GM04504 (cell line): ENCODE measurements at places on chromosomes 3 and 15.

DNA sequence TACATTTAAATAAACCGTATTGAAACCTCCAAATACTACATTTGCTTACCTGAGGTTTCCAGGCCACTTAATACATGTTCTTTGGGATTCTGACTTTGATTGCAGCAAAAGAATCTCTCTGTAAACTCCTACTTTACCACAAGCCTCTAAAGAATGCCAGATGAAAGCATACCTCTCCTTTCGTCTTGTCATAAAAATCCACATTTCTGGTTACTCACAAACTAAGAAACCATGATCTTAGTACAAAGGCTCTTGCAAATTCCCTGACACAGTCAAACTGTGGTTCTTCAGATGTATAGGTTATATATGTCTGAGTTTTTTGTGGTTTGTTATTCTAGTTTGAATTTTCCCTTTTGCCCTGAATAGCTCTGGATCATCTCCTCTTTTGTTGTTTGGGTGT is 188.4 kb downstream of the RAP2B start:
- peak; percentile 32 for DNase-seq

DNA sequence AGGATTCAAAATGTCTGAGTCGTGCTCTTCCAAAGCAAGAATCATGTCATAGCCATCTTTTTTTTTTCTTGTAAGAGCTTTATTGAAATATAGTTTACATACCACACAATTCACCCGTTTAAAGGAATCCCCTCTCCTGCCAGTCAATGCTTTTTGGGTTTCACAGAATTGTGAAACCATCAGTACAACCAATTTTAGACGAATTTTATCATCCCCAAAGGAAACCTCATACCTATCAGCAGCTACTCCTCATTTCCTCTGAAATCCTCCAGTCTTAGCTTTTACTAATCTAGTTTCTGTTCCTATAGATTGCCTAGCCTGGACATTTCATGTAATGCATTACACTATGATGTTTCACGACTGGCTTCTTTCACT is 39.6 kb downstream of the ADIPOQ start:
- no peak for DNase-seq

DNA sequence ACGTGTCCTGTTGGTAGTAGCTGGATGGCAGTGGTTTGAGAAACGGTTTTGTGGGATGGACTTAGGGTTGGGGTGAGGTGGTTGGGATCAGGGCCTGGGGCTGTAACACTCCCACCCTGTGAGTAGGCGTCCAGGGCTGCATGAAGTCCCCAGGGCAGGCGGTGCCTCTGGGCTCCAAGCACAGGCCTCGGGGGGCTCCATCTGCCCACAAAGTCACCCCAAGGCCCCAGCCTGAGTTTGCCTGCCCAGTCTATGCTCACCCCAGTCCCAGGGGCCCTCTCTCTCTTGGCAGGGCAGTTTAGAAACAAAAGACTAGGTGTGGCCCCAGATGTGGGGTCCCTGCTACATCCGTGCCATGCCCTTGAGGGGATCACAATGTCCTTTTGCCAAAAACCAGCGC is 86.9 kb upstream of the PRR23E start:
- no peak for DNase-seq

- no peak for DNase-seq
Observed at GRCh38 chr15:57237301-57237642, 139.0 kb upstream of the CGNL1 start.

DNA sequence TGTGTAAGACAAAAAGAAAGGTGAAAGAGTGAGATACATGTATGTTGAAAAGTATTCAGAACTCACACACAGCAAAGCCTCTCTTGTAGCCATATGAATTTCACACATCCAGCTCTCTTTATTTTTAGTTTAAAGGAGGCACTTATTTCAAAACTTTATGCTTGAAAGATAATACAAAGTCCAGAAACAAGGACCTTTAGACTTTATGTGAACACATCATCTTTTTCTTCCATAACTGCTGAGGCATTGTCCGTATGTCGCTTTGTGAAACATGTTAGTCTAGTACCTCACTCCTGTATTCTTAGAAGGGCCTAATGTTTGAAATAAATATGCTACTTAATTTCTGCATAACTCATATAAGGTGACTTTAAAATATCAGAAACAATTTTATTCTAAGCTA is 763.4 kb downstream of the GBE1 start:
- DNase-seq, result no peak

DNA sequence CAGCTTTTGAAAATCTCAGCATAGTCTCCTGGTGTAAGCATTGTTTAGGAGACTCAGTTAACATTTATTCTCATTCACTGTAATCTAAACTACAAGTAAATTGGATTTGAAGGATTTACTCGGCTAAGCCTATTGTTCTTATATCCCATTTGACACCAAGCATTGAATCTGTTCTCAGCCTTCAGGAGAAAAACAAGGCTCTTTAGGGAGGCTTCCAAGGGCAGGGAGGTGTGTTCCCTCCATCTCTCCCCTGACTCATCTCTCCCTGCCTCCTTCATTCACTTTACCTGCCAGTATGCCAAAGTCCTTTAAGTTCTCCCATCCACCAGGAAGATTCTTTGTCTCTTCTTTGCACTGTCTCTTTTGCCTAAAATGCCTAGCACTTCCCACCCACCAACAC is 347.8 kb downstream of the MFSD1 start:
- no peak for DNase-seq

DNA sequence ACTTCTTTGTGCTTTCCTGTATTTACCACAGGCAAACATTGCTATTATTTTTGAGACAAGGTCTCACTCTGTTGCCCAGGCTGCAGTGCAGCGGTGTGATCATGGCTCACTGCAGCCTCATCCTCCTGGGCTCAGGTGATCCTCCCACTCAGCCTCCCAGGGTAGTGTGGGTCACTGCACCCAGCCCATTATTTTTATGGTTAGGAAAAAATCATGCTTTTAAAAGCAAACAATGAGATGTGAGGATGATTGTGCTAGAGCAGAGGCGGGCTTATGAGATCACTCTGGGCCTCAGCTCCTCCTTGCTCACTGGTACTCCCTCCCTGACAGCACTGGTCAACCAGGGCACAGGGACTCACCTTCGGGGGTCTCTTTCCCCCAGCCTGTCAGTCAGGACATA is 2.2 kb downstream of the MAN2C1 start:
- no peak for DNase-seq

DNA sequence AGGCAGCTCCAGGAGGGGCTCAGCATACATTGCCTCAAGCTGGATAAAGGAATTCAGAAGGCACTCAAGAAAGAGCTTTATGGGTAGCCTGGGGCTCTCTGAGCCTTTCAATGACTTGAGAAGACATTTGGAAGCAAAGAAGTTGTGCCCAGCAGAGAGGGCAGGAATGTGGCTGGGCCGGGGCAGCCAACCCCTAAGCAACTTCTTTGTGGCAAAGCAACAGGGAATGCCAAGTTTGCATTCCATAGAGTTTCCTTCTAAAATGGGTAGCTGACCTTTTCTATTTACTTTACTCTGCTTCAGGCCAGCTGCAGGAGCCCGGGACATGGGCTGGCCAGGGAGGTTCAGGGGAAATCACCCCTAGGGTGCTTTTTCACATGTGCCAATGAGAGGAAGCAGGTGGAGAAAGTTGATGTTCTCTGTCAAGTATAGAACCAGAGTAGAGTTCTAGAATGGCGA is 45.6 kb downstream of the CCDC12 start:
- no peak for DNase-seq

GRCh38 chr3:9480265-9480664 is 73.4 kb downstream of the LHFPL4 start:
- no peak for DNase-seq

GRCh38 chr3:133944641-133945380 is 49.1 kb upstream of the RAB6B start:
- DNase-seq, result no peak

DNA sequence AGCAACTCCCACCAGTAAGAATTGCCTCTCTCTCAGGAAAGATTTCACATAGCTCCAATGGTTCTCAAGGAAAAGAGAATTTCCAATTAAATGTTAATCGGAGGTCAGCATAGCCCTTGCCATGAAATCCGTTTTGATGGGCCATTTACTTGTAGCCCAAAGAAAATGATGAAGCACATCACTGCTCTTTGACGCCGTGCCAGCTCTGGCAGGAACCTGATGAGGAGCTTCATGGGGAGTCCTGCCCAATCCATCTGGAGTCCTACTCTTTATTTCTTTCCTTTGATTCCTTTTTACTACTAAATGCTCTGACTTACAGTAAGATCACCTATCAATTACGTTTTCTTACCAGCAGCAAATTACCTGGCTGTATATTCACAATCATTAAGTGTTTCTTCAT is 84.7 kb downstream of the FGF12 start:
- no peak for DNase-seq

DNA sequence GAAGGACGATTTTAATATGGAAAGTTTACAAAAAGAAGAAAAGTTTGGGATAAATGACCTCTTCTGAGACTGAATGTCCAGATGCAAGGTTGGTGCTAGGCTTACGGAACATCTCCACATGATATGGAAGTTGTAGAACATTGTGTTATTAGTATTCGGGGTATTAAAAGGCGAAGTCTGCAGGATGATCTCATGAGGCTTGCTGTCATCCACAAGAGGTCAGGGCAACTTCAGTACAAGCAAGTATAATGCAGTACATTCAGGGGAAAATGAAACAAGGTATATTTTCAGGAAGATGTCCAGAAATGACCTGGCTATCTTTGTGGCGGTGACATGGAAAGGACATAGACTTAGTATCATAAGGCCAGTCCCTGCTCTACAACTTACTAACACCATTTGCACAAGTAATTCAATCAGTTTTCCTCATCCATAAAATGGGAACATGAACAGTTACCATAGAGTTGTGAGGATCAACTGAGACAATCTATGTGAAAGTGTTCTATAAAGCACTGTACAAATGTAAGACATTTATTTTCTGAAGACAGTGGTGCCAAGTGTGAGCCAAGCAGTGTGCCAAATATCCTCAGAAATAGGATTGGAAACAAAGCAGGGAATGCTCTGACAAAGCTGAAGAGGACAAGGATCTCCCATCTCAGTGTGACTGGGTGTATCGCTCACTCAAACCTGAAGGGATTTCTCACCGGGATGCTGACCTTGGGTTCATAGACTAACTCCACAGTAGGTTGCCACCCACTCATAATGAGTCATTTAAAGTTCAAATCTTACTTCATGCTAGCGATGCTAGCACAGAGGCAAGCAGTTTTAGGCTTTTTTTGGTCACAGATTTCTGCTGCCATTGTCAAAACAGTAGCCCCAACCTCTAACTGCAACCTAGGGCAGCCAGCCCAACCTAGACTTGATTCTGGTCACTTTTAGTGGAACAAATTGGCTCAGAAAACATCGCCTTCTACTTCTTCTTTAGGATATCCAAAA is 118.3 kb downstream of the TIGIT start:
- DNase-seq, result no peak

- DNase-seq, result no peak
Observed at GRCh38 chr15:81279621-81280485, 44.1 kb downstream of the STARD5 start.

DNA sequence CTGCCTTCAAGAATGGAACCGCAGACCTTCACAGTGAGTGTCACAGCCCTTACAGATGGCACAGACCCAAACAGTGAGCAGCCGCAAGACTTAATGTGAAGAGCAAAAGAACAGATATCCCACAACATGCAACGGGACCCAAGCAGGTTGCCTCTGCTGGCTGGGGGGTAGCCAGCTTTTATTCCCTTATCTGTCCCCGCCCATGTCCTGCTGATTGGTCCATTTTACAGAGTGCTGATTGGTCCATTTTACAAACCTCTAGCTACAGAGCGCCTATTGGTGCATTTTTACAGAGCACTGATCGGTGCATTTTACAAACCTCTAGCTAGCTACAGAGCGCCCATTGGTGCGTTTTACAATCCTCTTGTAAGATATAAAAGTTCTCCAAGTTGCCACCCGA is 102.0 kb upstream of the IGF1R start:
- DNase-seq, result no peak

DNA sequence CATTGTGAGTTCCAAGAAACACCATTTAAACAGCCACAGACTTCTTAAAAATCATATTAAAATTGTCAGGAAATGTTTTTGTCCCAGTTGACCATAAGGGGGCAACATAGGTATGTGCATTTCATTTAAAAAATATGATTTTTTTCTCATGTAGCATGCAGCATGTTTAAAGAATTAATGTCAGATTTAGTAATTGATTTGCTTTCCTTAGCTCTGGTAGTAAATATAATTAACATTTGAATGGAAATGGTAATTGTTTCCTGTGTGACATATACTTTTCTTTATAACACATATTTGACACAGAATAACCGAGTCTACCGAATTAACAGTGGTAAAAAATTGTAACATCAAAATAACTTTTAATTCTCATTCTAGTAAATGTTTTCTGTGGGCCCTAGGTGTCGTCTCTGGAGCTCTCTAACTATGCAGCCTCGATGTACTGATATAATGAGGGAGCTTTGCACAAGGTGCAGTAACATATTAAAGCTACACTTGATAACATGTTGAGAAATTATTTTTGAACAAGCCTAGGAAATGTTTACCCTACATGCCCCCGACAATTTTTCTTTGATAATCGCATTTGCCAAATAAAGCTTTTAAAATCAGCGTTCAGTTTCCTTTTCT is 34.9 kb downstream of the NXPE3 start:
- no peak for DNase-seq

- no peak for DNase-seq
Observed at GRCh38 chr3:18649666-18650363, 224.7 kb upstream of the SATB1 start.

- no peak for DNase-seq
Observed at GRCh38 chr3:155086051-155086450, 5.9 kb downstream of the MME start.

GRCh38 chr3:90091549-90091948 is 984.1 kb downstream of the EPHA3 start:
- no peak for DNase-seq

DNA sequence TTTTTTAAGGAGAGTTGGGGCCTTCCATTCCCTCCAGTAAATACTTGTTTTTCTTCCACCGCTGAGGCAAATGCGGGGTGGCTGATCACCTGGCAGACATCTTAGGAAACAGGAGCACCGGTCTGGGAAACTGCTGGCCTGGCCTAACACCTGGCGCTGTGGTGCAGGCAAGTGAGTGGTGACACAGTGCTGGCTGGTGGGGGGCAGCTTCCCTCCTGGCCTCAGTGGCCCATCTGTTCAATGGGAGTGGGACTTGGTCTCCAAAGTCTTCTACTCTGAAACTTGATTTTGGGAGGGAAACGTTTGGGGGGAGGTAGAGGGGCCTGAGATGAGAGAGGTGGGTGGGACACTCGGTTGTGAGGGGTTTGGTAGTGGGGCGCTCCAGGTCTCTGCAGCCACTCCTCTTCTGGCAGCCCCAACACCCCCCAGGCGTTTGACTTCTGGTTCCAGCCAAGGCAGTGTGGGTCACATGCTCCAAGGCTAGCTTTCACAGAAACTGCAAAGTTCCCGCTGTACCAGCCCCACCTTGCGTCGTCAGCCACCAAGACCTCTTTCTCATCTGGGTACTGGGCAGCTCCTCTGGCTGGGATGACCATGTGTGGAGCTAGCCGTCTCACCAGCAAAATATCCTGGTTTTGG is 4.7 kb downstream of the GHRL start:
- no peak for DNase-seq

- no peak for DNase-seq
Observed at GRCh38 chr3:119340014-119340413, 45.8 kb downstream of the ARHGAP31 start.
